Naive thymus-derived CD8-positive, alpha-beta T cell (primary cell): ENCODE measurements at places on chromosomes 16 and 17. TPM values are rescaled to one million over a fixed set of nuclear protein-coding genes. Genes with fewer than 3 reads are reported as not detected.
A peak's percentile ranks its signal among the peaks of the same experiment; 100 is the strongest.

SGCA gene
- total RNA-seq = not detected

DNA sequence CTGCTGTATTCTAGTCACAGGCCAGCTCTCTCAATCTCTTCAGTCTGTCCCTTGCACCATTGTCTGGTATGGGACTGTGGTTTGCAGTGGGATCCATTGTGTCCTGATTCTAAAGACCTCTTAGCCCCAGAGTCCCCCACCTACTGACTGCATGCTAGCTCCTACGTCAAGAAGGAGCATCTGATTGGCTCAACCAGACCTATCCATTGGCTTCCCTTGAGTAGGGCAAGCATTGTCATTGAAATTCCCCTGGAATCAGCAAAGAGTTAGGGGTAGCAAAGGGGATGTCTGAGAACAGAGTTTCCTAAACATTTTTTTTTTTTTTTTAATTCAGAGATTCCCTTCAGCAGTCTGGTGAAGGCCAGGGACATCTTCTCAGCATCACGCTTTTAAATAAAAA lies 175.3 kb upstream of the MPHOSPH6 start:
- no peaks in the 10 kb centered on the region for H3K4me1 ChIP-seq
- no peaks in the 10 kb centered on the region for H3K36me3 ChIP-seq
- no peak for DNase-seq
- no peak overlapping the region for H3K27ac ChIP-seq
- H3K4me3 ChIP-seq = no peak overlapping the region
- H3K27me3 ChIP-seq = peaks cover 8% of the 10 kb centered on the region

DNA sequence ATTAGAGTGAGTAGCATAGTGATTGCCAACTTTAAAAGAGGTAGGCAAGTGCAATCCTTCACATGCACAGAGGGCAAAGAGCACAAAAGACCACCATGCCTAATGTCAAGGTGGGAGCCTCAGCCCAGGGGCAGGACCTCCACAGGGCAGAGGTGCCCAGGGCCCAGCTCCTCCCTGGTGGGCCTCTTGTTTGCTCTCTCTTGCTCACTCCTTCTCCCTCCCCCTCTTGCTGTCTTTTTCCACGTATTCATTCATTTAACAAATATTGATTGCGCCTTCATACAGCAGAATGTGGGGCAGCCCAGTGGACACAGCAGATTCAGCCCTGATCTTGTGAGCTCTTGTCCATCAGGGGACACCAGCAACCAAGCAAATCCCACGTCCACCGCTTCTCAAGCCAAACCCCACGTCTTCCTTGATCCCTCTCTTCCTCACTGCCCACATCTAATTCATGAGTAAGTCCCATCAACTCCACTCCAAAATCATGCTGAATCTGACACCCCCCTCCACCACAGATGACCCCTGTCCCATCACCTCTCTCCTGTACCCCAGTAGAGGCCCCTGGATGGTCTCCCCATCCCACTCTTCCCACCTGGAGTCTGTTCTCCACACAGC lies 44.1 kb upstream of the RPL38 start:
- peaks cover 44% of the 10 kb centered on the region for H3K27me3 ChIP-seq
- H3K4me3 ChIP-seq = no peak overlapping the region
- no peak overlapping the region for H3K27ac ChIP-seq

ATMIN gene
- 40.5 TPM for total RNA-seq

CLDN7 gene
- total RNA-seq = 7.4 TPM

DNA sequence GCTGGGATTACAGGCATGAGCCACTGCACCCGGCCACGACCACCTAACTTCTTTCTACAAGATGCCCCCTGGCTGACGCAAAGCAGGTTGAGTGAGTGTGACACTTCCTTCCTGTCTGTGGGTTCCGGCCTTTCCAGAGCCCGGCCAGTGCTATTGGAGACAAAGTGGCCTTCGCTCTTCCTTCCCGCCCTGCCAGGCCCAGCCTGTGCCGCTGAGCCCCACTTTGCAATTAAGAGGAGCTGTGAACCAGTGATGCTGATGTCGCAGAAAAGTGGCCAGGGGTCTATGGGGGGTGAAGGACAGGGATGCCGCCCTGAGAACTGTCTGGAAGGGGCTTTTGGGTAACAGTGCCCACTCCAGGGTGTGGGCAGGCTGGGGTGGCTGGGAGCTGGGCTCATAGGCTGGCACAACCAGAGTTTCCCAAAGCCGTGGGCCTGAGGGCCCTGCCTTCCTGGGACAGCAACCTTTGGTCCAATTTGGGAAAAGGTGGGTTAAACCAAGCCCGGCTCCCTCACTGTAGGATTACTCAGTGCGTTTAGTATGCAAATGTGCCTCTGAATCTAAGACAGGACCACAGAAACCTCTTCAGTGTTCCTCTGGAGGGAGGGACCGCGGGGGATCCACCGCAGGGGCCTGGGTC lies 174.9 kb downstream of the SEC14L1 start:
- H3K36me3 ChIP-seq = no peaks in the 10 kb centered on the region
- peaks cover 19% of the 10 kb centered on the region for H3K4me1 ChIP-seq
- DNase-seq = no peak
- H3K4me3 ChIP-seq = no peak overlapping the region

DNA sequence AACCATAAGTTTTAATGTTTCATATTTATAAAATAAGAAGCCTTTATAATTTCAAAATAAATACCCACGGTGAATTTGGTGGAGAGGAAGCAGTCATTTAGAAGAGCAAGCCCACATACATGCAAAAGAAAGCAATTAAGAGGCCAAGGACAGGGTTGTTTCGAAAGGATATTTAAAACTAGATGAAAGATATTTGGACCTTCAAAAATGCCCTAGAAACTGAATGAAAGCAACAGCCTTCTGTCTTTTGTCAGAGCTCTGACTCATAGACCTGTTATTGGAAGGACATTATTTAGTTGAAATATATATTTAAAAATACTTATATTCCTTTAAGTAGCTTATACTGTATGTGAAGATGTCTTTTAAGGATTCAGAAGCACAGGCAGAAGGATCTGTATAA lies 8.6 kb upstream of the METTL9 start:
- H3K36me3 ChIP-seq = no peaks in the 10 kb centered on the region
- no peak overlapping the region for H3K27ac ChIP-seq
- no peak for DNase-seq
- H3K4me3 ChIP-seq = no peak overlapping the region

KRTAP4-6 gene
- total RNA-seq = not detected

MTSS2 gene
- 26.8 TPM for total RNA-seq

GRCh38 chr17:8887834-8888703 lies 20.6 kb upstream of the PIK3R6 start:
- peaks cover 15% of the 10 kb centered on the region for H3K36me3 ChIP-seq
- no peak overlapping the region for H3K4me3 ChIP-seq
- no peaks in the 10 kb centered on the region for H3K27me3 ChIP-seq
- DNase-seq = no peak

DNA sequence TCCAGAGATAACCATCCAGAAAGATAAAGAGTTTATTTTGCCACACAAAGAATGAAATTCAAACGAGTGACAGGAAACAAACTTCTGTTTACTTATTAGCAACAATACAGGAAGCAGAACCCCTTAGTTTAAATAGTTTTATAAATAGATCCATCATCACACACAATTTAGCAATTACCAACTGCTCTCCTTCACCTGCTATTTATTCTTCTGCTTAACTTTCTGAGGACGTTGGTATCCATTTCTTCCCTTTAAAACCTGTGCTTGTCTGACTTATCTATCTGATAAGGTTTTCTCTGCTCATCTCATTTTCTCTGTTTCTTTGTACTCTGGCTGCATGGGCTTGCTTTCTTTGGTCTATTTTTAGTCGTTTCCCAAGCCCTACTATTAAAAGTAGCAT lies 4.3 kb upstream of the ADAMTS18 start:
- H3K27ac ChIP-seq = no peak overlapping the region
- H3K36me3 ChIP-seq = peaks cover 4% of the 10 kb centered on the region
- H3K4me1 ChIP-seq = no peaks in the 10 kb centered on the region
- no peak for DNase-seq

- no peak for DNase-seq
- peaks cover 30% of the 10 kb centered on the region for H3K4me1 ChIP-seq
- no peak overlapping the region for H3K27ac ChIP-seq
- H3K4me3 ChIP-seq = no peak overlapping the region
- no peaks in the 10 kb centered on the region for H3K36me3 ChIP-seq
- no peaks in the 10 kb centered on the region for H3K27me3 ChIP-seq
These were observed 13.2 kb upstream of the SPN start for GRCh38 chr16:29649588-29650494.

RAB11FIP4 gene
- total RNA-seq = 49.7 TPM

ZNF23 gene
- 18.2 TPM for total RNA-seq

- peak overlapping the region; percentile 95 for H3K4me3 ChIP-seq
- H3K27me3 ChIP-seq = no peaks in the 10 kb centered on the region
- peaks cover 37% of the 10 kb centered on the region for H3K36me3 ChIP-seq
These were observed 655 bp downstream of the ATXN1L start for GRCh38 chr16:71846431-71846830.

DNA sequence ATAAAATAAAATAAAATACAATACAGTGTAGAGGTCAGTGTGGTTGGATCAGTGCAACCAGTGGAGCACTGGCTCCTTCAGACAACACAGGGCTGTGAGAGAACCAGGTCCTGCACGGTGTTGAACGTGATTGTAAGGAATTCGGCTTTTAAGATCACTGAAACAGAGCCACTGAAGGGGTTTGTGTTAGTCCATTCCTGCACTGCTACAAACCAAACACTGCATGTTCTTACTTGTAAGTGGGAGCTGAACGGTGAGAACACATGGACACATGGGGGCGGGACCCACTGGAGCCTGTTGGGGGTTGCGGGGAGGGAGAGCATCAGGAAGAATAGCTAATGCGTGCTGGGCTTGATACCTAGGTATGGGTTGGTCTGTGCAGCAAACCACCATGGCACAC lies 193.2 kb upstream of the AXIN2 start:
- DNase-seq = no peak
- H3K4me1 ChIP-seq = peaks cover 18% of the 10 kb centered on the region
- no peak overlapping the region for H3K27ac ChIP-seq
- H3K4me3 ChIP-seq = no peak overlapping the region

DNA sequence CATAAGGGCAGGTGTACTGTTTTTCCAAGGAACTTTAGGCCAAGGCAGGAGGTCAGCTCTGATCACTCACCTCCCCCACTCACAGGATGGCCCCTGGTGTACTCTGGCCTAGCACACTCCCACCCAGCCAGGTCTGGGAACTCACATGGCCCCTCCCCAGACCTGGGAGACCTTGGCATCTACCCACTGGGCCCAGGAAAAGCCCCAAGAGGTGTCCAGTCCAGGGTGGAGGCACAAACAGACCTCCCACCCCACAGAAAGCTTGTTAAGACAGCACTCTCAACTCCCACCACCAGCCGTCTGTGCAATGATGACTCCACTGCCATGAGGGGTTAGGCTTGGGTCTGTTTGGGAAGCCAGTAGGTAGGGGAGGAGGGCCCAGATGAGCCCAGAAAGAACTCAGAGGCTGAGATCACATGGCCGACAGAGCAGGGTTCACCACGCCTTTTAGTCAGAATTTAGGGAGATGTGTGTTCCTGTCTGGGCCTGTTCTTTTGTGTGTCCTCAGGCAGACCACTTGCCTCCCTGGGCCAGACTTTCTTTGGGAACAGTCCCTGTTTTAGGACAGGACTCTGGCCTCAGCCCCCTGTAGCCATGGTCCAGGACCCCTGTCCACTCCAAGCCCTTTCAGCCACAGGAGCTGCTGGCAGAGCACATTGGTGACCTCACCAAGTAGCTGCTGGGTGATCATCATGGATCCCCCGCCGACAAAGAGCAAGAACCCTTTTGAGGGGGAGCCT lies 12.1 kb upstream of the CBFB start:
- H3K27me3 ChIP-seq = no peaks in the 10 kb centered on the region
- H3K4me3 ChIP-seq = no peak overlapping the region
- H3K36me3 ChIP-seq = no peaks in the 10 kb centered on the region

SEZ6L2 gene
- not detected for total RNA-seq

DNA sequence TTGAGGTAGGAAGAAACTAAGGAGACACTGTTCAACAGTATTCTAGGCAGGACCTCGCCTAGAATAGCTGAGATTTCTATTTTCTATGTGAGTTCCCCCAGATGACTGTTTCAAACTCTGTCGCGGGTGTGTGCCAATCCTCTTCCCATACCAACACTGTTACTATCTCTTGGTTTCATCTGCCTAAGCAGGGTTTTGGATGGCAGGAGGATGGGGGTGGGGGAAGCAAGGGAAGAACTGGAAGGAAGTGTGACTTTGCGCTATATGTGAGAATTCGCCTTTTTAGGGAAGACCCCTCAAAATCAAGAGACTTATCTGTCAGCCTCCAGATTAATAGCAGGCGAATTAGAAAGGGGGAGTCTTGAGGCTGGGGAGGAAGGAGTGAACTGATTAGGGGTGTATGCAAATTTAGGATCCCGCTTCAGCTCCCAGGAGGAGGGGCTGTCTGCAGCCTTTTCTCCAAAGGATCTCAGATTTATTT lies 521 bp upstream of the G6PC3 start:
- H3K4me3 ChIP-seq = peak overlapping the region; percentile 96
- H3K27me3 ChIP-seq = no peaks in the 10 kb centered on the region
- peaks cover 50% of the 10 kb centered on the region for H3K4me1 ChIP-seq

MPO gene
- total RNA-seq = not detected

- no peak overlapping the region for H3K27ac ChIP-seq
- DNase-seq = no peak
- H3K36me3 ChIP-seq = no peaks in the 10 kb centered on the region
- no peak overlapping the region for H3K4me3 ChIP-seq
- H3K27me3 ChIP-seq = no peaks in the 10 kb centered on the region
These were observed 8.7 kb upstream of the DPEP1 start for GRCh38 chr16:89604764-89605163.

ABCA6 gene
- total RNA-seq = 0.66 TPM

DNA sequence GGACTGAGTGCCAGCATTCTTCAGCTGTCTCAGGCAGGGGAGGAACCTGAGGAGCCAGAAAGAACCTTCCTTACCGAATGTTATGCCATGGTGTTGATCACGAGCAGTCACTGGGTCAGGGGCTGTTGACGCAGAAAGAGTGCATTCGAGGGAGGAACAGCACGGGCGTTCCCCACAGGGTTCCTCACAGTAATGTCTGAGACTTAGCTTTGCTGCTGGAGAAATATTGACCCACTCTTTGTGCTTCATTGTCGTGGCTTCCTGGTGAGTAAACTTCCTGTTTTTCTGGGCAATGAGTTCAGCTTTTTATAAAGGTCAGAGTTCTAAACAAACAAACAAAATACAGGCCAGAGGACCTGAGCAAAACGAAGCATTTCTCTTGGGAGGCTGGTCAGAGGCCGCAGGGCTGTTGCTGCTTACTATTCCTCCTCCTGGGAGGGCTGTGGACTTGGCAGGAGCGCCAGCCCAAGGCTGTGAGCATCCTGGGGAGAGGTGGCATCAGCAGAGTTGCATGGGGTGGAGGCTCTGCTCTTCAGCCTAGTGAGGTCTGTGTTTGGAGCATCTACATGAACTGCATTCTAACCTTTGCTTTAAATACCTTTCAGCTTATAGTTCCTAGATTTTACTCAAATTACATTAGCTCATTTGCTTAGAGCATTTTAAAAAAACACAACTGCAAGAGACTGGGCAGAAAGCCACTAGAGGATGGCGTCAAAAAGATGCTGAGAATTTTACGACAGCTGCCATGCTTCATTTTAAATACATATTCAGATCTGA lies 143.1 kb upstream of the CACNG5 start:
- H3K36me3 ChIP-seq = peaks cover 41% of the 10 kb centered on the region
- no peaks in the 10 kb centered on the region for H3K4me1 ChIP-seq
- H3K27me3 ChIP-seq = no peaks in the 10 kb centered on the region
